COLO829 (cell line): ENCODE measurements at places on chromosomes 7 and 10.

GRCh38 chr10:67772894-67773511 lies 65.0 kb downstream of the DNAJC12 start:
- DNase-seq: no peak

DNA sequence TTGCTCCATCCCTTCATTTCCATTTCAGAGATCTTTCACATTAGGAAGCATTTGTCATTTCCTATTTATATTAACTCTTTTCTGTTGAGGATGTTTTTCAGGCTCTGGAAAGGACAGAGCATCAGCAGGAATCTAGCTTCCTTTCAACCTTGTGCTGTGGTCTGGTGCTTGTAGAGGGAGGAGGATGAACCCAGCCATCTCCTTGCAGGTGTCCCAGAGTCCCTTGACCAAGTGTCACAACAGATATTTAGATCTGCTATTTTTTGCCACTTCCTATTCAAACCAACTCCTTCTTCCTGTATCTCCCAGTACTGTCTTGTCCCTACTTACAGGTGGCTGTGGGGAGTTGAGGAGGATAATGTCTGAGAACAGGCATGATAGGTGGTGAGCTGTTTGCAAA lies 742.8 kb downstream of the GRID1 start:
- no peak for DNase-seq

DNA sequence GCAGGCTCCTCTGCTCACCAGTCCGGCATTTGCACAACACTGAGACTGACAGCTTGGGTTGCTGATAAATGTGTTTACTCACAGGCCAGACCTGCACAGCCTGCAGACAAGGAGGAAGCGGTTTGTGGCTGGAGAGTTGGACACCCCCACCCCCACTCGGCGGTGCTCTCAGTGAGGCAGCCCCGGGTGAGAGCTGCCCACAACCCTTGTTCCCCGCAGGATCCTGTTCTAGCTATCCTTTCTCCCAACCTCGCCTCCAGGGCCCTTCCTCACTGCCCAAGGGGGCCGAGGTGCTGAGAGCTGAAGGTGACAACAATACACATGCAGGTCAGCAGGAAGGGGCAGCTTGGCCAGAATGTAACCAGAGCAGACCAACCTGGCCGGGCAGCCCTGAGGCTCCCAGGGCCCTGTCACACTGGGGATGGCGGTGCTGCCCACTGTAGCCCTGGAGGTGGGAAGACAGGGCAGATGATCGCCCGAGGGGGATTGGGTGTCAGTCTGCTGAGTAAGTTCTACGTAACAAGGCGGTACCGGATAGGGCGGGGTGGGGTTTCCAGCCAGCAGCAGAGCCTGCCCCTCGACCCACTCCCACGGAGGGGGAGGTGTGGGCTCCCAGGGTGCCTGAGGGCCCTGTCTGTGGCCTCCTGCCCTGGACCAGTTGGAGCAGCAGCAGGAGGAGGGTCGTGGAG lies 2.1 kb upstream of the ADAM8 start:
- no peak for DNase-seq

DNA sequence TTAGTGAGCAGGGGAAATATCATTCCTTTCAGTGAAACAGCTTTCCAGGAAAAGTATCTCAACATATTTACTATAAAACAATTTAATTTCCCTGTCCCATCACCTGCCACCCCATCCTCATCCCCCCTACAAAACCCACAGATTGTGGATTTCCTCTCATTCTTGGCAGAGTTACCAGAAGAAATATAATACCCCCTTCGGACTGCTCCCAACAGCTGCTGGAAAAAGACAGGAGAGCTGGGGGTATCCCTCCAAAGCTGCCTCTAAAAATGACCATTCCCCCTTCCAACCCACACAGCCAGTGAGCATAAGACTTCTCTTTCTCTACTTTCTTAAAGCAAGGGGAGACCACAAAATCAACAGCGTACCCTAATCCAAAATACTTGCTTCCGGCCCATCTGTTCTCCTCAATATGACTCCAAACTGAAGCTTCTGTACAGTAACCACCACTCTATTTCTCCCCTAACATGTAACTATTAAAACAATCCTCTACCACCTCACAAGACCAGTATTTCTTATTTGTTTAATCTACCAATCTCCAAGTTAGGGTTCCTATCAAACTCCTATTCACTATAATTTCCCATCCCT lies 7.8 kb downstream of the FBXW4 start:
- no peak for DNase-seq

DNA sequence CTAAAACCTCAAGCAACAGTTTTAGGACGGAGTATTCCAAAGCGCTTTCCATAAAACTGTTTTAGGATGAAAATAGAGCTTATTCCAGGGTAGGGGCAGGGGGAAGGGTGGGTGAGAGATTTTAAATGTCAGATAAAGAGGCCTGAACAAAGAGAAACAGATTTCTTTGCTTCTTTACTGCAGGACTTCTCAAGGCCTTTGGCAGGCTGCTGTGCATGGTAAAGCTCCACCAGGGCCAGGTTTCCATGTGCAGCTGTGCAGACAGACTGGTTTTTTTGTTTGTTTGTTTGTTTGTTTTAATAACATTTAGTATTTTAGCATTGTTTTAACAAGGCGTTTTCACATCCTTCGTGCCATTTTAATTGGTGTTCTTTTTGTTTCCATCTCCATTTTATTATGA lies 26.3 kb downstream of the HECW1 start:
- DNase-seq: no peak

GRCh38 chr10:75980419-75981002 lies 549.1 kb downstream of the LRMDA start:
- DNase-seq: no peak

- no peak for DNase-seq
These were observed 25.8 kb downstream of the EMX2 start for GRCh38 chr10:117568334-117568733.

GRCh38 chr7:150370612-150371071 lies 2.0 kb downstream of the REPIN1 start:
- DNase-seq: no peak

DNA sequence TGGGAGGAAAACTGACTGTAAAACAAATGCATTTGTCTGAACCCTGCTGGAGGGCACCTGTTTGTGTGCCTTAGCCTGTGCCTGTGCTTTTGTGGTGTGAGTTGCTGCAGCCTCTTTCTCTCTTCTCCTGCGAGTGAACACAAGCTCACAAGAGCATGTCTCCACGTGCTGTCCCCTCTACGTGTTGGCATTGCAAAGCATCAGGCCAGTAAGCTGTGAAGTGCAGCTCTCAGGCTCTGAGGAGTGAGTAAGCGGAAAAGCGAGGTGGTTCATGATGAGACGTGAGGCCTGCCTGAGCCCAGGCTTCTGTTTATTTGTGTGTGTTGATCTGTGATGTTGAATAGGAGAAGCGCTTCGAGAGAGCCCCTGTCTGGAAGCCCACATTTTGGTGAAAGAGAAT lies 85.6 kb upstream of the PDCD4 start:
- DNase-seq: no peak

DNA sequence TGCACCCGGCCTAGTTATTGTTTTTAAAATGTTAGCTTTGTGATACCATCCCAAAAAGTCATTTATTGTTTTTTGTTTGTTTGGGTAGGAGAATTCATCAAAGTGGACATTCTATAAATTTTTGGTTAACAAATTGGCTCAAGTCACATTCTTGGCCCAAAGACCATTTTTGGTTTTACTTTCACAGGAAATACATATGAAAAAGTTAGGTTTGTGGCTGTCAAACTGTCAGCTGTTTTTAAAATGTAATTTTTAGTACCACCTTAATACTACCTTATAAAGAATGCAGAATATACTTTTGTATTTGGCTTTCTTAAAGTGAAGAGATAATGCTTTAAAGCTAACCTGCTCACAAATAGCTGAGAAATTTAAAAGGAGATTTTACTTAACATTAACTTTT lies 25.1 kb downstream of the TMEM168 start:
- DNase-seq: no peak
